D341Med (cell line): ENCODE measurements at places on chromosomes 6 and 20.

DNA sequence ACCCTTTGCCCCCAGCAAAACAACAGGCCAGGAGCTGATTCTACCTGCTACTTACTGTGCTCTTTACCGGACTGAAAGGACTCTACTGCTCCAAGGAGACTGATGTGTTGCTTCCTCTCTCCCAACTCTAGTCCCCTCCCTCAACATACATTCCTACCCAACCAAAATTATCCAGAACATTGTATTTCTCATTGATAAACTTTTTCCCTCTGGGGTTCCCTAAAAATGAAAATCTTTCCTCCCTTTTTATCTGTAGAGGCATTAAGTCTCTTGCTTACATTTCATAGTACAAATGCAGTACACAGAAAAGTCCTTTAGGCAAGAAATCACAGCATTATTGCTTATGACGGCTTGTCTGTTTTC, 940 bp upstream of the HS3ST5 start:
- no peak for DNase-seq

DNA sequence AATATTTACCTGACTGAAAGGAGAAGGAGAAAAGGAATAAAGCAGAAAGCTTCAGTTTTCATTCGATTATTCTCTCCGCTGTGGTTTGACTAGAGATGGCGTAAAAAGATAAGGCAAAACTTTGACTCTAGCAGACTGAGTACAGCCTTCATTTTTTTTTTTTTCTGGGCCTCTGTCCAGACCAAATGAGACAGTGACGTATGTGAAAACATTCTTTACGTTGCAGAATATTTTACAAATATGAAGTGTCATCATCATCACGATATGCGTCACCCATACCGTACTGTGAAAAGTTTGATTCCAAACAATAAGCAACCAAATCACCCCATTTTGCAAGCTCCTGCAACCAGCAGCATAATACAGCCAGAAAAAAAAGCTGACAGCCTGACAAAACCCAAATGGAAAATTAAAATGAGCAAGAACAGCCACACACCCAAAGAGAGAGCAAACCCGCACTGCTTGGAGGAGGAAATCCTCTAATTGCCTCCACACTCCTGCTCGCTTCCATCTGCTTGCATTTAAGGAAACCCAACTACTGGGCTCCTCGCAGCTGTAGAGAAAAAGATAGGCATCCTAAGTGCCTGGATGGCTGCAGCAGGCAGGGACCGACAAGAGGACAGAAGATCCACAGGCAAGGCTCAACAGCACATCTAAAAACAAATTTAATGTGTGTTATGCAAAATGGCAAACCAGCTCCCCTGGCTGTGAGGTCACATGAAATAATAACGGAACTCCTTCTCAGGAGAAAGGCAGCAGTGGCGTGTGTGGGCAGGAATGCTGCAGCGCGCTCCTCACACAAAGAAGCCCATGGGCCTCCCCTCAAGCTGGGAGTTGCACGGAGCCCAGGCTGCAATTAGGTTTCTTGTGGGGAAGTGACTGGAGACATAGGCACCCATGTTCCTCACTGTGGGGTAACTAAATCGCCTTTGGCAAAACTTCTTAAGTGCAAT, 113.1 kb downstream of the FYN start:
- no peak for DNase-seq

DNA sequence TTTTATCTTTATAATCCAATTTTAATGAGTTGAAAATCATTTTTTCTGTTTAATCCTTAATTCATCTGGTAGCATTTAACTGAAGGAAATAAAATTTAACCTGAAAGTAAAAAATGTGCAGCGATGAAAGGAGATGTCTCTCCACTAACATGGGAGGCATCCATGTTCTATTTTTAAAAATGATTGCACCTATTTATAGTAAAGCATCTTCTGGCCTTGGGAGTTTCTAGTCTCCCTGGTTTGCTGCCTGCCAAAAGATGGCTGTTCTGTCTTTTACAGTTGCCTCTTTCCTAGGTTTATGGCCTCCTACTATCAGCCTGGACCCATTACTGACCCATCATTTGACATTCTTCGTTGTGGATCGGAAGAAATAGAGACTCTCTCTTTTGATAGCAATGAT, 143.0 kb downstream of the B3GAT2 start:
- DNase-seq: no peak

- peak; percentile 57 for DNase-seq
Observed at GRCh38 chr6:125899726-125900182, 56.8 kb upstream of the HINT3 start.

DNA sequence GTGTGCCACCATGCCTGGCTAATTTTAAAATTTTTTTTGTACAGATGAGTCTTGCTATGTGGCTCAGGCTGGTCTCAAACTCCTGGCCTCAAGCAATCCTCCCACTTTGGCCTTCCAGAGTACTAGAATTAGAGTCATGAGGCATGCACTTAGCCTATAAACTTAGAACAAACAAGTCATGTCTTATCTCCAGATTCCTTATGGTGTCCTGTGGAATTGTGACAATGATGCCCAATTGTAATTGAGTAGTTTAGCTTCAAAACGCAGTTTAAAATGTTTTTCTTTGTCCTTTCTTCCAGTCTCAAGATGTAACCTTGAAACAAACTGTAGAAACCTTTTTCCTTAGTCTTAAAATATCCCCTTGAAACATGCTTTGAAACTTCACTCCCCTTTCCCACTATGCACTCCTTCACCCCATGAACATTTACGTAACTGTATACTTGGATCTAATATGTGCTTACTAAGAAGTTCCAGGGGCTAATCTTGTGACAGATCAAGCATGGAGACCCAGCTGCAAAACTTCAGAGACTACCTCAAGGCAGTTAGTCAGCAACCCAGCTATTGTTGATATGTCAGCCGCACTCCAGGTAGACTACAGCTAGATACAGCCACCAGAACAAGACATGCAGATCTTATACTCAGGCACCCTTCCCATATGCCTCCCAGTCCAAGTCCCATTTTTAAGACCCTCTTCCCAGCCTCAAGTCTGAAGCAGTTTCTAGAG, 46.2 kb downstream of the MAN1A1 start:
- no peak for DNase-seq

DNA sequence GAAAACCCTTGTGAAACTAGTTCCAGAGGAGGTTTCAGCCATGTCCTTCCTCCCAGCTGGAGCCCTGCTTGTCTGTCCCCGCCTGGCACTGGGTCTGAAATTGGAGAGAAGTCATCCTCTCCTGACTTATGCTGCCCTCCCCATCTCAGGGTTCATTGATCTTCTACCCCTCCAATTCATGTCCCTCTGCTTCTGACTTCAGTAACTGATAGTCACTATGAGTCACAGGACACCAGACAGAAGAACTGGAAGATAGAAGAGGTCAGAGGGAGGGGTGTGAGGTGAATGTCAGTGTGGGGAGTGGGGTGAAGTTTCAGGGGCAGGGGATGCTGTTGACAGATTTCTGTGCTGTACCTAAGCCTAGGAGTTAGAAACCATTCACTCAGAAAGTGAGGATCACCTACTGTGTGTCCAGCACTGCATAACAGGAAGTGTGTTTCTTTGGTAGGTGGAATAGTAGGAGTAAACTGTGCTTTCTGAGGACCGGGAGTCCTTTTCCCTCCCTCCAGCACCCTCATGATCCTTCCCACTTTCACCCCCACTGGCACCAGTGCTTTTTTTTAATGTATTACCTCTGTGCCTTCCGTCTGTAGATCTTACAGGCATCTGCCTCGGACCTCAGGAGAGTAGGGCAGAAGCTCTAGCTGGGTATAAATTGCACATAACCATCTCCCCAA, 627 bp upstream of the RPP21 start:
- no peak for DNase-seq

- no peak for DNase-seq
Observed at GRCh38 chr6:129777371-129777770, 67.4 kb upstream of the ARHGAP18 start.

DNA sequence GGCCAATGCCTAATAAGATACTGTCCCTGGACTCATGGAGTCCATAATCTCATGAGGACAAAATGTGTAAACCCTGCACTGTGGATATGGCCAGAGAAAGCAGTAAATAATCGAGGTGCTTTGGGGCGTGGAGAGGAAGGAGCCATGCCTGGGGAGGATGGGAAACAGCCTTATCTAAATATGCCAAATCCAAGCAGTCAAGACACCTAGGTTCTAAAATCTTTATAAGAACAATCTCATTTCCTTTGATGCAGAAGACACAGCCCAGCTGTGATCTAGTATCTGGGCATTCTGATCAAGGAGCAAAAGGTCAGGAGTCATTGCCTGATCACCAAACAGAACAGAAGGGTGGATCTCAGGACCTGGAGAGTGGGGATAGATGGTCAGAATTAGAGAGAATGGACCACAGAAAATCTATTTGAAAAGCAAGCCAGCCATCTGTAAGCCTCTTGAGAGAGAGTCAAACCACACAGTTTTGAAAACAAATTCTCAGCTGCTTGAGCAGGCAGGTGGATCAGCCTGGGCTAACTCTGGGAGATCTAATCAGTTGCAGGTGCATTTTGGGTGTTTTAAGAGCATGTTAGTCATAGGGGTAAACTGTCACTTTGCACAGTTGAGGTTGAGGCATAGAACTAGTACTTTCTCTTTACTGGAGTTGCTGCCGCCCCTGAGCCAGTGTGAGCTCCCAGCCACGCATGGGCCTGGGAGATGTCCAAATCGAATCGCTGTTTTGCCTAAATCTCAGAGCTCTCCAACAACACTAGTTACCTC, 130.8 kb upstream of the TNFAIP3 start:
- DNase-seq: no peak

DNA sequence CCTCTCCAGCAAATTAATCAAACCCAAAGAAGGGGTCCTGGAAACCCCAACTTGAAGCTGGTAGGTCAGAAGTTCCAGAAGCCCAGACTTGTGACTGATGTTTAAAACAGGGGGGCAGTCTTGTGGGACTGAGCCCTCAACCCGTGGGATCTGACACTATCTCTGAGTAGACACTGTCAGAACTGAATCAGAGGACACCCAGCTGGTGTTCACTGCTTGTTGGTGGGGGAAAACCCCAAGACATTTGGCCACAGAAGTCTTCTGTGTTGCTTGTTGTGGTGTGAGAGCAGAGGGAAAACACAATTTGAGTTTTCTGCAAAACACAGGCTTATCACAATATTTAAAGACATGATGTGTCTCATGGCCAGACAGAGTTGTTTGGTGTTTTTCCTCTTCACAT, 29.9 kb downstream of the KIF13A start:
- no peak for DNase-seq

DNA sequence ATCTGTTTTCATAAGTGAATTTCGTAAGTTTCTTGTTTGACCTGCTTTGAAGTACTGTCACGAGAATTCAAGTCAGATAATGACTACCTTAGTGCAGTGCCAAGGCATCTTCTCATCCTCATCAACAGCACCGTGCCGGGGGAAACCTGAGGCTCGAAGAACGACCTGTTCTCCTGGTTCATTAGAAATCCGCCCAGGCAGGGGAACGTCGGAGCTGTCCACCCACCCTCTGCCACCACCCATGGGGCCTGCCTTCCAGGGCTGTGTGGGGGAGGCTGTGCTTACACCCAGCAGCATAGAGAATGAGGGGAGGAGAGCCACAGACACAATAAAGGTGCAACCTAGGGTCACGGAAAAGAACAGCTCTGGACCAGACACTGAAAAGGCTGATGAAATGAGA, 101.6 kb downstream of the RAMACL start:
- DNase-seq: no peak

DNA sequence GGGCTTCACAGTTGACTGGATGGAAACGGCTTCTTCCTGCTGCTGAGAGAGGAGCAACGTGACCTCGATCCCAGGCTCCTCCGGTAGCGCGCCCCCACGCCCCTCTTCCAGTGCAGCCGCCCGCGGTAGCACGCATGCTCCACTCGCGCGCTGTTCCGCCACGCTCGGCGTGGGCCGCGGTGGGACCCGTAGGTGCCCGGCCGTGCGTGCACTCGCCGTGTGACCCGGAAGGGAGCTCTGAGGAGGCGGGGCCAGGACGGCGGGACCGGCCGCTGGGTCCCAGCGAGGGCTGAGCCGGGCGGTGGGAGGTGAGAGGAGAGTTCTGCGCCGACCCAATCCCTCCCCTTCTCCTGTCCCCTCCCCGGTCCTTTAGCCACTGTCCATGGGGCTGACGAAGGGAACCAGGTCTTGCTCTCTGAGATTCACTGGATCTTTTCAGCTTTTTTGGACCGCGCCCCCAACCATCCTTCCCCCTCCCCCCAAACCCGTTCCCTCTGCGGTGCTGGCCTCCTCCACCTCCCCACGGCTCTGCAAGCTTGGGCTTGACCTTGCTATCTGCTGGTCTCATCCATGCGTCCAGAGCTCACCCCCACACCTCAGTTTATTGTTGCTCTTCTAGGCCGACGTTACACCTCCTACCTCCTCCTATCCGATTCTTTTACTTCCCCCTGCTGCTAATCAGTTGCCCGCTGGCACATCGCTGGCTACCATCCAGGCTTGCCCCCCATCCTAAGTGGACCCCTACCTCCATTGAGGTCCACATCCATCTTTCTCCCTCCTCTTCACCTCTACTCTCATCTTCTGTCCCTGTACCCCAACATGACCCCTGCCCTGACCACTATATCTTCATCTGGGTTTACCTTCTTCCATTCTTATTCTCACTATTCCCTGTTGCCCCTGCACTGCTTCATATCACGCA, at the start of gene CUL9:
Gene CUL9, plus strand, starts transcription at position 255 of the 919 bp plus-strand sequence. CDS start 2,115 bp downstream, outside the sequence.
- peak; percentile 94 for DNase-seq

DNA sequence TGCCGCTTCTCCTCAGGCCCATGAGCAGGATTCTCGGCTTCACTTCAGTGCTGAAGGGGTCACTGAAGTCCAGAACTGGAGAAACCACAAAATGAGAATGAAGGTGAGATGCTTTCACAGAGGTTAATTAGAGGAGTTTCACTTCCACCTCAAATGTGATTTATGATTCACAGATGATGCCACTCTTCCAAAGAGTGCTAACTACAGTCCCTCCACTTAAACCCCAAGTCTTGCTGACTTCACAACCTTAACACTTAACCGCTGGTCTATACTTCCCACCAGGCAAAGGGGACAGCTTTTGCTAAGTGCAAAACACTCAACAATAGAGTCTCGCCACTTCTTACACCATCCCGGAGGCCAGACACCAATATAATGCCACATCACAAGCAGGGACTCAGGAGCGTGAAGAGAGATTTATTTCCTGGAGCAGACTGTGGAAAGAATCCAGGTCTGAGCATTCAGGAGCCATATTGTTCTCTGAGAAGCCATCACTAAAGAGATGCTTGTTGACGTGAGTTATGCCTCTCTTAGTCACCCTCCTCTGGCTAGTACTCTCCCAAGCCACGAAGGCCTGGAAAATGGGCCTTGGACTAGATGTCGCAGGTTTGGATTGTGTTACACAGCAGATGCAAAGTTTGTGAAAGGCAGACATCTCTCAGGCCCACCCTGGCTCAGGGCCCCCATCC, 24.4 kb downstream of the RRAGD start:
- no peak for DNase-seq

DNA sequence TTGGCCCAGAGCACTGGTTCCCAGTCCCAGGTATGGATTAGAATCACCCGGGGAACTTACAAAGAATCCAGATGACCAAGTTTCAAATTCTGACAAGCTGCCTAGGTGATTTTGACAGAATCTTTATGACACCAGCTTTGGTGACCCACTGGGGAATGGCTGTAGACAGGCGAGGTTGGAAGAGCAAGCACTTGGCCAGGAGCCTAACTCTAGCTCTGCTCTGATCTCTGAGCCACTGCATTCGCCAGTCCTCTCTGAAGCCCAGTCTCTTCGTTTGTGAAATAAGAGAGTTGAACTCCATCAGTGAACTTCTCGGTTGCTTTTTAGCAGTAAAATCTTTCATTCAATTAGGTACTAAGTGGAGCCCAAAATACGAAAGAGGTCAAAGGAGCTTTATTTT, 161.2 kb downstream of the VEGFA start:
- DNase-seq: no peak
